Non-pigmented ciliary epithelial cell (primary cell): ENCODE measurements at places on chromosomes 6 and 20.

DNA sequence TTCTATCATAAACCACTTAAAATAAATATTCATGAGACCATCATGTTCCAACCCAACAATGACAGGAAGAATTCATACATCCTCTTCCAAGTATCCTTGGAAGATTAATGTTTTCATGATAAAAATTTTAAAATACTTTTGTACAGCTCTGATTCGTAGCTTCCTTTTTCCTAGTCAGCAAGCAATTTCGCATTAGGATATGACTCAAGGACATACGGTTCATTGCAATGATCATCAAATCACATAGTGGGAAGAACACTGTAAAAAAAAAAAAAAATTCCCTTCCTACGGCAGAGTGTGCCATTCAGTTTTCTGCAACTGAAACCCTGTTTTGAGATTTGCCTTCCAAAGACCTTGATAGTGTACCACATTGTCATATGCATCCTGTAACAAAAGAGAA is 35.3 kb upstream of the GFOD1 start:
- DNase-seq = peak; percentile 50

GRCh38 chr6:116682334-116682712 is 1.3 kb downstream of the KPNA5 start:
- DNase-seq = peak; percentile 17

- no peak for DNase-seq
Observed at GRCh38 chr6:46490425-46491200, 636 bp downstream of the RCAN2 start.

GRCh38 chr20:33859157-33859695 is 48.1 kb downstream of the CHMP4B start:
- DNase-seq = no peak

DNA sequence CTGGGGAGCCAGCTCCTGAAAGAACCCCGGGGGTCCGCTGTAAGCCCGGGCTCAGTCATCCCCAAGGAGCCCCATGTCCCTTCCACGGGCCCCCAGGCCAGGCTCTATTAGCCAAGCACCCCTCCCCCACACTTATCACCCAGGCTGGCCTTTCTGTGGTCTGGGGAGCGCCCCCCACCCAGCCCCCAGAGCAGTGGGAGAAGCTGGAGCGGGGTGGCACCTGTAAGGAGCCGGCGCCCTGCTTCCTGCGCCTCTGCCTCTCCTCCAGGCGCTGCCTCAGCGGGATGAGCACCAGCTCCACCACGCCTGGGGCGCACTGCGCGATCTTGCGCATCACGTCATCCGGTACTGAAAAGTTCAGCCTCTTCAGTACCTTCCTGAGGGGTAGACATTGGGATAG is 2.3 kb downstream of the SPEF1 start:
- no peak for DNase-seq

- DNase-seq = no peak
Observed at GRCh38 chr6:10437891-10438290, 23.0 kb upstream of the TFAP2A start.

GRCh38 chr6:13708736-13709135 is 2.9 kb downstream of the RANBP9 start:
- no peak for DNase-seq

- DNase-seq = no peak
Observed at GRCh38 chr6:5112066-5112799, 27.1 kb downstream of the PPP1R3G start.

DNA sequence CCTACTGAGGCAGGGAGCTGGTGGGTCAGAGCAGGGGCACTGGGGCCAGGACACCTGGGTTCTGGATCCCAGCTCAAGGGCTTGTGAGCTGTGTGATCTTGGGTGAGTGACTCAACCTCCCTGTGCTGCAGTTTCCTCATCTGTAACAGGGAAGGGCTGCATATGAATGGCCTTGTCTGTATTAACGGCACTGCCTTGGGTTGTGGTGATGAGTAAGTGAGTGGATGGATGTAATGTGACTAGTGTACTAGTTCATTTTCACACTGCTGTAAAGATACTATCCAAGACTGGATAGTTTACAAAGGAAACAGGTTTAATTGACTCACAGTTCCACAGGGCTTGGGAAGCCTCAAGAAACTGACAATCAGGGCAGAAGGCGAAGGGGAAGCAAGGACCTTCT is 233.5 kb downstream of the TAF4 start:
- DNase-seq = no peak

DNA sequence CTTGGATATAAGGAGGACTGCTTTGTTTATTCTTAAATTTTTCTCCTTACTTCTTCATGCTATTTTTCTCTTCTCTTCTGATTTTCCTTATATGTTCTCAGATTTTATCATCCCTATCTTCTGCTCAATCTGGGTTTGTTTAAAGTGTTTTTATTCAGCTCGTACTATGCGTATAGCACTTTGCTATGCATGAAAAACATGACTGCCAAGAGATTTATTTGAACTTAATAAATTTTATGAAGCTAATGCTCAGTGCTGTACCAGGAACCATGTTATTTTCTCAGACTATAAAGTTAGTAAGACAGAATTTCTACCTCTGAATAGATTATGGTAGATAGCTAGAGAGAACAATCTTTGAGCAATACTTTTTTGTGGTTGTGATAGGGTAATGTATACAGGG is 305.9 kb downstream of the LAMA2 start:
- no peak for DNase-seq

DNA sequence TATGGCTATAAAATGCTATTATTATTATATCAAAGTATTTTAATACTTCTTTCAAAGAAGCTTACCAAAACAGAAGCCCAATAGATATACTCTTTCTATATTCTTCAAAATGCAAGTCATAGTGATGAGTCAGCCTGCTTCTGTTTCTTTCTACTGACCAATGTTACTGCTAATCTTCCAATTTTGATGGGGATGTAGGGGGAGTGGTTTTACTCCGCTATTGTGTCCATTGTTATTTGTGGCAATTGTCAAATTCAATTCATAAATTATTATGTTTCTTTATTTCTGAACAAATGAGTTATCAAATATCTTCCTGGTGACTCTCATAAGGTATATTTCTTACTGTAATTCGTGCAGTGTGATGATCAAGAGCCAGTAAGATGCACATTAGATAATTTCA is 221.5 kb upstream of the DEFB112 start:
- DNase-seq = no peak

DNA sequence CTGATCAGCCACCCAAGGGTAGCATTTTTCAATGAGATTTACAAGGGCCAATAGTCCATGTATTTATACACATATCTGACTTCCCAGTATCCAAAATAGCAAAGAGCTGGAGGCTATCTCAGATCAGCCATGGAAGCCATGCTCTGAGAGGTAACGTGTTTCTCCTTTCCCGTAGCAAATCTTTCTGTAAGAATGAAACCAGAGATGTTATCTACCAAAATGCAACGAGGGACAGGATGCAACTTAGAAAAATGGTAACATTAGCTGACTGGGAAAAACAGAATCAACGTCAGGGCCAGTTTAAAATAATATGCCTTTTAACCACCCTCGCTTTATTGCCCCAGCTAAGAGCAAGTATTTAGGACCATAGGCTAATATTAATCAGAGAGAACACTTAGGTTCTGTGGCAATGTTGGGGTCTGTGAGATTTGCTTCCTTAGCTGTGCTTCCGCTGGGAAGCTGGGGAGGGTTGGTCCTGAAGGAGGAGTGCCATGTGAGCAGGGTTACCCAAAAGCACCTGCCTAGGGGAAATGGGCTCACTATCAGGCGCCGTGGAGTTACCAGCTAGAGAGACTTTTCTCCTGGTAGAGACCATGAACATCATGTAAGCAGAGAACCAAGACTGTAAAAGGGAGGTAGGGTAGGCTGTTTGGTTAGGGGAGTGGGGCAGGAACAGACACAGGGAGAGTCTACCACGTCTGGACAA is 1.2 kb downstream of the ZNF831 start:
- no peak for DNase-seq

- DNase-seq = peak; percentile 89
Observed at GRCh38 chr20:34222208-34222607, 19.0 kb upstream of the ASIP start.

DNA sequence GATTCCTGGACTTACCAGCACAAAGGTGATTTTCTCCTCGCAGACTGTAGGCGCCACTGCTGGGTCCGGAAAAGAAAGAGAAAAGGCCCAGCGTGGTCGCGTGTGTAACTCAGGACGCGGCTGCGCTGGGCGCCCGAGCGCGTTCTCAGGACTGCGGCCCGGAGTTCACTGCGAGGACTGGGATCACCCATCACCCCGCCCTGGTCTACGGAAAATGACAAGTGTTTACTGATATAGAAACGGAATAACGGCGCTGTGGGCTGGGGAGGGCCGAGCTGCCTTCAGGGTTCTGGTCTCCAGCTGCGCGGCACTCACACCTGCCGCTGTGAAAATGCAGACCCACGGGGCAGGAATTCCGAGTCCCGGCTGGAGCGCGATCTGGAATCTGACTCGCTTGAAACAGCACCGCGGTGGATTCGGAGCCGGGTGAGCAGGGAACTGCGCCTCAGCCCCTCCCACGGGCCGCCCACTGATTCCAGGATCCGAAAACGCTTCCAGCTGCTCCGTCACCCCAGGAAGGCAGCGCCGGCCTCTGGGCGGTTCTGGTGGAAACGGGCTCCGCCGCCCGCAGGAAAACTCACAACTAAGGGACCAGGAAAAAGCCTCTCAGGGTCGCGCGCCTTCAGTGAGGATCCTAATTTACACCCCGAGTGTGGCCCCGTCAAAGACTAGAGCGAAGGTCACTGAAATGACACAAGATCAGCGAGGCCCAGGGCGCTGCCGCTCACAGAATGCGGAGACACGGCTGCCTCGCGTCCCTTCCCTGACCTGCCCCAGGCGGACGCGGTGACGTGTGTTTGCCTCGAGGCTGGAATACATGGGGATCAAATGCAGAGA is 34.5 kb downstream of the HLA-A start:
- DNase-seq = no peak

GRCh38 chr6:118755941-118756646 is 104.7 kb upstream of the CEP85L start:
- no peak for DNase-seq

DNA sequence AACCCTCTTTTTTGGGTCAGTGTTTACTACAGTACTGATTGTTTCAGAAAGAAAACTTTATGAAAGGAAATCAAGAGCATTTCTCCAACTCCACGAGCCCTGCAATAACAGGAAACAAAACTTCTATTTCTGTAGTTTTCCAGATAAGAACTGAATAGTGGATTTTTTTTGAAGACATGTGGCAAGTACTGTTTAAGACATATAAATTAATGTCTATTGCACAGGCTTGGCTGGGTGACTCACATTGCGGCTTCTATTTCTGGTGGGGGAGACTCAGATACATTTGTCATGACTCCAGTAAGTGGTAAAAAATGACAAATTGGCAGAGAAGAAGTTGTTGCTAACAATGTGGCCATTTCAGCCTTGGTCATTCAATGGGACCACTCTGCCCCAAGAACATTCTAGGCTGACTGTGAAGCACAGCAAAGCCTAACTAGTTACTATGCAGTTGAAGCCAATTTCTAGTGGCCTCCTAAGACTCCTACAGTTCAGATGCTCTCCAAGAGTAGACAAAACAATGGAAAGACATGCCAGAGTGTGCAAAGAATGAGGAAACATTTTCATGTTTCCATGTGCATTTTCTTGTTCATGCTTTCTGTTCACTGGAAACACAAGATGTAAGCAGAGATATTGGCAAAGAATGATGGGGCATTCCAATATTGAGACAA is 200.9 kb downstream of the EDN1 start:
- DNase-seq = peak; percentile 65

DNA sequence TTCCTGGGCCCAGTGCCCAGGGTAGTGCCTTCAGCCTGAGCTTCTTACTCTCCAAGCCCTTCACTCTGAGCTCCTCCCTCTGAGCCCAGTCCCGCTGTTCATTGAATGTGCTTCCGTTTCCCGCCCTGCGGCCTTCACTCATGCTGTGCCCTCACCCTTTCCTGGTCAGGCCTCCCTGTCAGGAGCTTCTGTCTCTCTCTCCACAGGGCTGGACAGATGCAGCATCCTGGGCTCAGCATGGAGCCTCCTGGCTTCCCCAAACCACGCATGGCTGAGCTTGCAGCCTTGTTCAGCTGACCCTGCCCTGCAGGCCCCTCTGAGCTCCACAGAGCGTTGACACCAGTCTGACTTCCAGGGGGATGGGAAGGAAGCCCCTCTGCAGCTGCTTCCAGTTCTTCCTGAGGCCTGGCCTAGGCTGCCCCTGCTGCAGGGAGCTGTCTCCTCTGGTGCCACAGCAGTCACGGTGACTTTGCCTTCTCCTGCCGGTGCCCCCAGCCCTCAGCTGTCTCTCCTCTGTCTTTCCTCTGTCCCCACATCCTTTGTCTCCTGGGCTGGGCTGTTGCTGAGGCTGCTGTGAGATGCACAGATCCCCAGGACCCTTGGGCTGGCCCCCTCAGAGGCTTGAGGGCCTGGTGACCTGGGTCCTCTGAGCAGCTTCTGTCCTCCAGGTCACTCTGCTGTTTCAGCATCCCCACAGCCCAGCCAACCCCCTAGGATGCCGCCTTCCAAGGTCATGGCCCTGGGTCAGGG is 7.9 kb upstream of the MYT1 start:
- DNase-seq = no peak

GRCh38 chr6:88548891-88549505 is 382.9 kb upstream of the CNR1 start:
- no peak for DNase-seq

DNA sequence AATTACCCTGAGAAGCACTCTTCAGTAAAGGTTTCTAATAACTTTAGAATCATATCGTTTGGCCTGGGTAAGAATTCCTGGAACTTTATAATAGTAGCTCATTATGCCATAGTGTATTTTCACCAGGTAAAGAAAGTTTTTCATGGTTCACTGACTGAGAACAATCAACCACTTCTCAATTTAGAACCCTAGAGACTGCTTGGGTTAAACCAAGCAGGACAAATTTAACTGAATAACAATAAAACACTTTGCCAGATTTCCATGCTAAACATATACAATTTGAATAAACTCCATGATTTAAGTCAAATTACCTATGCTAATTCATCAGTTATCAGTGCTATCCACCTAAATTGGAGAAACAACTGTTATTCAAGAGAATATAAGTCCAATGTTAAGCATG is 99.4 kb downstream of the PLG start:
- no peak for DNase-seq

DNA sequence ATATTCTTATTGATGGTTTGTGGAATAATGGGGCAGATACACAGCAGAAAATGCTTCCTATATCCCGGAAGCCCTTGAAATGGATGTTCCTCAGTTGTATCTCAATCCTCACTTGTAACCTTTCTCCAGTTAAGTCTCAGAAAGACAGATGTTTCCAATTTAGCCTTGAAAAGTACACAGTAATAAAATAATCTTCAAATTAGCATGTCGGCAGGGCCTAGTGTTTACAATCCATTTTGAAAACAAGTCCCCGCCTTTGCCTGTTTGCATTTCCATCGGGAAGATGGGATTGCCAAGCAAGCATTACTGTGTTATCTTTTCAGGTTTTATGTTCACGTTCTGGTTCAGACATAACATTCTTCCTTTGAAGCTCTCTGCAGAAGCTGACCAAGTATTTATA is 41.5 kb downstream of the SNRNP48 start:
- DNase-seq = no peak

DNA sequence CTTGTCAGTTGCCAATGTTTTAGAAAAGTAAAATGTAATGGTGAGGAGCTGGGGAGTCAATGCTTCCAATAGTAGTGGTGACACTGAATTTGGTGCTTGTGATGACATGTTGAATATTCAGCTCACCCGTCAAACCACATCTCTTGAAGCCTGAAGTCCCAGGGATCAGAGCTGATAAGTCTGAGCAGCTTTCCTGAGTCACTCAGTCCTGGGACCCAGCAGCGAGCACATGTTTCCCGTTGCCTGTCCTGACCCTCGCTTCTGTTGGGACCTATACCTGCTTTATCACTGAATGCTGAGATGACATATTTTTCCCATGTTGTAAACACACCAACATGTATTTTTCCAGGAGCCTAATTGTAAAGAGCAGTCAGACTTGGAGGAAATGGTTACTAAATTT is 693.6 kb downstream of the QKI start:
- no peak for DNase-seq

GRCh38 chr6:34066218-34066571 is 79.7 kb downstream of the GRM4 start:
- DNase-seq = no peak
